Activated T-helper 1 cell treated with anti-CD3 and anti-CD28 coated beads, Interleukin-12 subunit alpha, Interleukin-12 subunit beta, Interleukin-2, Interleukin-4 antibody, amounts not matched to agents 30 ng/mL and 10 ng/mL and 1 ng/mL, durations not matched to agents 14 hours and 24 hours and 36 hours (primary cell): ENCODE measurements at places on chromosomes 16 and 17.

GRCh38 chr16:60608971-60609370 is 1427.3 kb downstream of the CDH8 start:
- no peak for DNase-seq
- H3K36me3 ChIP-seq: no peaks in the 10 kb centered on the region
- no peak overlapping the region for H3K27ac ChIP-seq

- H3K36me3 ChIP-seq: no peaks in the 10 kb centered on the region
- no peak overlapping the region for H3K4me3 ChIP-seq
Measured at GRCh38 chr17:29948448-29949215, 7.2 kb downstream of the EFCAB5 start.

DNA sequence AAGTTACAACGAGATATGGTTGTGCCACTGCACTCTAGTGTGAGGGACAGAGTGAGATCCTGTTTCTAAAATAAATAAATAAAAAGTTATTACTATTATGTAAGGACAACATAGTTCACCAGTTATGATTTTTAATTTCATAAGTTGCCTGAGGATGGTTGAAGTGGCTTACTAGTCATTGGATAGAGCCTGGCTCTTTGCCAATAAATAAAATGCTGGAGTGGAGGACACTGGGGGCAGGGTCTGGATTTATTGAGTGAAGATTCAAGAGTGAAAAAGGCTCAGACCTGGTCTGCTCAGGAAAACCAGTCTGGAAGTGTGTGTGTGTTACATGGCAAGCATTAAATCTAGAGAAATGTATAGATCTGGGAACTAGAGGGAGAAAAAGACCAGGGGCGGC is 2.1 kb downstream of the STARD3 start:
- peaks cover 53% of the 10 kb centered on the region for H3K4me1 ChIP-seq
- no peaks in the 10 kb centered on the region for H3K27me3 ChIP-seq
- DNase-seq: no peak
- no peak overlapping the region for H3K4me3 ChIP-seq
- no peak overlapping the region for H3K27ac ChIP-seq

DNA sequence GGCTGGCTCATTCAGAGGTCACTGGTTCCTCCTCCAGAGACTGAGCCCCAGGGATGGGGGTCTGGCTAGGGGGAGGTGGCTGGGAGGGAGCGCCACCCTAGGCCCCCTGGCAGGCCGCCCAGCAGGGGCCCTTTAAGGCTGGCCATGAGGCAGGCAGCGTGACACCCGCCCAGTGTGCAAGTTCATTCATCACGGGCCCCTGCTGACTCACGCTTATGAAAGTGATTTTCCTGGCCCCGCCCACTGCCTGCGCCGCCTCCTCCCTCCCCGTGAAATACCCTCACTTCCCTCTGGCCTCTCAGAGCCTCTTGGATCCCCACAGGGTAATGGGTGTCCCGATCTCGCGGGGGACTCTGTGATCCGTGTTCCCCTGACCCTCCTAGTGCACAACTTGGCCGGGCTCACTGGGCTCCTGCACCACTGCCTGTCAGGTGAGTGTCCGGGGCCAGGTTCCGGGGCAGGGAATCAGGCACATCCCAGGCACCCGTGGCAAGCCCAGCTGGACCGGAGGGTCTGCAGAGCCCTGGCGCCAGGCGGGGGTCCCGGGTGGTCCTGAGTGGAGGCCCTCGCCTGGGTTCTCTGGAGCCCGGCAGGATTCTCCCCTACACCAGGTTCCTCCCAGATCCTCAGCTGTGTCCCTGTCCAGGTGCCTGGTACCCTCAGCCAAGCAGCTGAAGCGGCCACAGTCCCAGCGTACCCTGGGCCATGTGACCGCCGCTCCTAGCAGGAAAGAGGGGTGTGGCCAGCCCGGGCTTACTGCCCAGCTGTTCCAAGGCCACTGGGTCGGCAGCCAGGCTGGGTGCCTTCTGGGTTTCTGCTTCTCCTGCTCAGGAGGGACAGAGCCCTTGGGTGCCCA is at the start of gene OSGIN1:
Gene OSGIN1, plus strand, starts transcription at position 301 of the 856 bp plus-strand sequence. CDS start 4,432 bp downstream, outside the sequence.
- H3K36me3 ChIP-seq: no peaks in the 10 kb centered on the region
- peaks cover 18% of the 10 kb centered on the region for H3K4me1 ChIP-seq
- peak within 1 kb of the TSS; percentile 48 for H3K27ac ChIP-seq
- H3K4me3 ChIP-seq: peak within 1 kb of the TSS; percentile 80

GRCh38 chr16:79265701-79266100 is 334.8 kb downstream of the MAF start:
- H3K4me1 ChIP-seq: peaks cover 80% of the 10 kb centered on the region
- H3K36me3 ChIP-seq: peaks cover 3% of the 10 kb centered on the region
- H3K27ac ChIP-seq: no peak overlapping the region
- peaks cover 12% of the 10 kb centered on the region for H3K27me3 ChIP-seq
